ENCODE measurements at places on chromosomes 3 and 15.
A peak's percentile ranks its signal among the peaks of the same experiment; 100 is the strongest.

DNA sequence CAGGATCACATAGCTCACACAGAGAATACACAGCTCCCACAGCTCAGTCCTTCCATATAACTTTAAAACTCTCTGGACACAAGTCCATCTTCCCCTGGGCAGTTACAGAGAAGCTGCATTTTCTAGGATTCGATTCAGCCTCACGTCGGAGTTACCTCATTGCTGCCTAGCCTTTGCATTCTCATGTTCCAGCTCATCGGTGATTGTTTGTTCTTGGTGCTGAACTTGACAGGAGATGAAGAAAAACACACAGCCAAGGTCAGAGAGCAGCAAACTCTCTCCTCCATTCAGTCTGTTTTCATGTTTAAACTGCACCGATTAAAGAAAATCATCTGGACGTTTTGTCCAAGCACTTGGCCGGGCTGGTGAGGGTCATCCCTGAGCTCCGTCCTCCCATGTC lies 375.5 kb upstream of the CFAP20DC start:
- DNase-seq: peak; percentile 34

DNA sequence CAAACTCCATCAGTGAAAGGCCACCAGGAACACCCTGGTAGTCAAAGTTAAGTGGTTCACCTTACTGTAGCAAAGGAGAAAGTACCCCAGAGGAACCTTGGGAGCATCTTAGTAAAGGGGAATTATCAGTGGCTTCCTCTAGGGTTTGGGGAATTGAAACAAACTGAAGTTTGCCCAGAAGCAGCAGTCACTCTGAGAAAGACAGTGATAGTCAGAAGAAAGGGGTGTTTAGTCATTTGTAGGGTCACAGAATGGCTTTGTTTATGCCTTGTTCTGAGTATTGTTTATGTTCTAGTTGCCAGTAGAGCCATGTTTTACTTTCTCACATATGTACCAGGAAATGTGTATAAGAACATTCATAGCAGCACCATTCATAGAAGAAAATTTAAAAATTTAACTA lies 93.8 kb downstream of the FHIT start:
- no peak for DNase-seq

GRCh38 chr3:47685037-47685436 lies 96.7 kb downstream of the SMARCC1 start:
- DNase-seq: peak; percentile 12

DNA sequence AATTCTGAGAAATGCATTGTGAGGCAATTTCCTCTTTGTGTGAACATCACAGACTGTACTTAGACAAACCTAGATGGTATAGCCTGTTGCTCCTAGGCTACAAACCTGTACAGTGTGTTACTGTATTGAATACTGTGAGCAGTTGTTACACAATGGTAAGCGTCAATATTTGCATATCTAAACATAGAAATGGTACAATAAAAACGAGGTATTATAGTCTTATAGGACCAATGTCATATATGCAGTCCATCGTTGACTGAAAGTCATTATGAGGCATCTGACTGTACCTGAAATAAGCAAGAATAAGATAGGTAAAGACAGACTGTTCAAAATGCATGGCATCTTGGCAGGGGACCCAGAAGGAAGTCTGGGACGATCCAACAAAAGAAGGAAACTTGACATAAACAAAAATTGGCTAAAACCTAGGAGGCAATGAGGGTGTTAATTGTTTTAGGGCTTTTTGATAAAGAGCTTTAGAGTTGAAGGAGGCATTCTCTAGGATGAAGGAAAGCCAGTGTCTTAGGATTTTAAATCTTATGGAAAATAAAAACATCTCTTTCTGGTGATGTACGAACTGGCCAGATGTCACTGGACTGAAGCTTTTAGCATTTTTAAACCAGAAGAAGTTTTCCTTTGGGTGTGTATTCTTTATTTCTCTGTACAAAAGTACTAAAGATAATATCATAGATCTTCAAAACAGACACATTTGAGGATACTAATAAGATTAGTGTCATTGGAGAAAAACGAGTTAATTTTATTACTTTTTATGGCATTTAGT lies 9.2 kb upstream of the SPRED1 start:
- no peak for DNase-seq

GRCh38 chr3:73739791-73740453 lies 115.2 kb upstream of the PDZRN3 start:
- no peak for DNase-seq

DNA sequence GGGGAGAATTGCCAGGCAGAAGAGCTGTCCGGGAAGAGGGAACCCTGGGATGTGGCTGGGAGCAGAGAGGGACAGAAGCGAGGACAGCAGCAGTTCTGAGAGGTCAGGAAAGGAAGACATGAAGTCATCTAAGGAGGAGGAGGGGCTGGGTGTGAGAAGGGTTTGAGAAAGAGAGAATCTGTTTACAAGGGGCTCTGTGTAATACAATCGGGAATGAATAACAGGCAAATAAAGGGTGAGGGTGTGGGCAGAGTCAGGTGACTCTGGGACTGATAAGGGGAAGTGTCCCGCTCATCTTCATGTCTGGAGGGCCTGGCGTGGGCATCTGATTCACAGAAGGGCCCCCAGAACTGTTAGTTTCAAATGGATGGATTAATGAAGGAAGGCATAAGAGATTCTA lies 191.3 kb downstream of the XXYLT1 start:
- DNase-seq: no peak

DNA sequence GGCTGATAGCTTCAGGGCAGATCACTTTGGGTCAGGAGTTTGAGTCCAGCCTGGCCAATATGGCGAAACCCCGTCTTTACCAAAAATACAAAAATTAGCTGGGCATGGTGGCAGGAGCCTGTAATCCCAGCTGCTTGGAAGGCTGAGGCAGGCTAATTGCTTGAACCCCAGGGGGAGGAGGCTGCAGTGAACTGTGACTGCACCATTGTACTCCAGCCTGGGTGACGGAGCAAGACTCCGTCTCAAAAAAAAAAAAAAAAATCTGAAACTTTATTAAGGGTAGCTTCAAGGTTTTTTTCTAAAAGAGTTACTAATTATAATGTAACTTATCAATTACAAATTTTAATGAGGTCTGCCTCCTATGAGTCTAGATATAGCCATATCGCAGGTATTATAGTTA lies 5.1 kb downstream of the NECTIN3 start:
- DNase-seq: peak; percentile 52

DNA sequence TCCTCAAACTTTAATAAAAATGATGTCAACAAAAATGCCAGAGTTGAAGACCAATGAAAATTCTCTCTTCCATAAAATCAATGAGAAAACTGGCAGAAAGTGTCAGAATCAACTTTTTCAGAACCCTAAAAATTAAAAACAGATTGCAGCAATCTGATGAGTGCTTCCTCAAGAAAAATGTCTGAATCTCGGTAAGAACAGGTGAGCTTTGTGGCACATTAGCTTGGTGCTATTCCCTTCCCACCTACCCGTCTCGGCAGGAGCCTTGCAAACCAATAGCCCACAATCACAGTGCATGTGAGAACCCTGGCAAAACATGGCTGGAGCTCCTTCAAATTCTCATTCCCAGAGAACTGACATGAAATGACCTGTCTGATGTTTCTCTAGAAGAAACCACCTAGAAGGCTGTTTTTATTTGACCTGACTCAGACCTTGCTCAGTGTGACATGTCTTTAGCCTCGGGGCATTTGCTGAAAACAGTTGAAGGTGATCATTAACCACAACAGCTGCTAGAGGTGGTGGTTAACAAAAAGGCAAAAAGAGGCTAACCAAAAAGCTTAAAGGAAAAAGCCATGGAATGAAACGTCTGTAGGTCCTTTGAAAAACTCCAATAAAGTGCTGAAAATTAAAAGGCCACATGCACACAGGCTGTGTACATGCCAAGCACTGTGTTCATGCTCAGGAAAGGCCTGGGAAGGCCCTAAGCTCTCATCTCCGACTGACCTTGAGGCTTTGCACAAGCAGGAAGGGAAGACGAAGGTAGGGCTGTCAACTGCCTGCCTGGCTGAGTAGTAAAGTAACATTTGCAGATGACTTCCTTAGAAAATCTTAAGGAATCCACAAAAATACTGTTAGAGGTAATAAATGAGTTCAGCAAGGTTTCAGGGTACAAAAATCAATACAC lies 253.0 kb upstream of the NSMCE3 start:
- DNase-seq: peak; percentile 90

DNA sequence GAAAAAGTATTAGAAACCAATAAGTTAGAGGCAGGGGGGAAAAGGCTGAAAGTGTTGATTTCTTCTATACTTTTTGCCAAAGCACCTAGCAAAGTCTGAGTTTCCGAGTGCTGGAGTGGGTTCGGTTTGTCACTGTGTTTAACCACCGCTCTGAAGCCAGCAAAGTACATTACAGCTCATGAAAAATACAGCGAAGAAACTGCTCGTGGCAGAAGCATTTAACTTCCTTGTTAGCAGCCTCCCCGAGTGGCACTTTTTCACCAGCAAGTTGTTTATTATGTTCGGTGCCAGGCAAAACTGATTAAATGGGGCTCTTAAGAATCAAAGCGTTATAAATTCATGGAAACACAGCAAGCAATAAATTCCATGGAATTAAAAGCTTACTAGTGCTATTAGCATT lies 313.6 kb downstream of the FOXP1 start:
- DNase-seq: no peak

- peak; percentile 33 for DNase-seq
Measured at GRCh38 chr3:117628823-117629291, 919.3 kb downstream of the TUSC7 start.

- peak; percentile 85 for DNase-seq
Measured at GRCh38 chr15:85582131-85583079, 202.0 kb downstream of the AKAP13 start.

DNA sequence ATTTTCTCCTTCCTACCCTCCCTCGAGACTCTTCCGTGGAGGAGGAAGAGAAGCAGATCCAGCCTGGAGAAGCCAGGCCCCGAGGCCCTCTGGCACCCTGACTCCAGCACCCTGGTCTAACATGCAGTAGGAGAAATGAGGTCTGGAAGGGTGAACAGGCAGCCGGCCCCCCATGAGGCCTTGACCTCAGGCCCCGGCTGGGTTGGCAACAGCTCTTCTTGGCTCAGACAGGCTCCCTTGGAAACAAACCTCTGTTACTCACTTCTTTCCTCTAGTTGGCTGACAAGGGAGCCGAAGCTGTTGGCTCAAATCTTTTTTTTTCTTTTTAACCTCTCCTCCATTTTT lies 73.4 kb downstream of the CPN2 start:
- DNase-seq: no peak

GRCh38 chr3:170689893-170690660 lies 104.2 kb upstream of the SLC7A14 start:
- DNase-seq: peak; percentile 53

GRCh38 chr3:114333180-114333922 lies 39.5 kb downstream of the TIGIT start:
- no peak for DNase-seq

GRCh38 chr3:27571345-27571744 lies 87.2 kb upstream of the SLC4A7 start:
- no peak for DNase-seq

- DNase-seq: no peak
Measured at GRCh38 chr15:22919171-22919570, 61.0 kb downstream of the CYFIP1 start.

- DNase-seq: no peak
Measured at GRCh38 chr3:127041264-127041820, 58.4 kb downstream of the PLXNA1 start.

GRCh38 chr3:155805802-155806618 lies at the start of gene C3orf33:
TSS of gene C3orf33 (minus strand) at chr3:155806278. CDS start at chr3:155806252, 26 bp downstream.
- DNase-seq: peak; percentile 74

GRCh38 chr3:52795298-52795900 lies 803 bp downstream of the ITIH3 start:
- no peak for DNase-seq

DNA sequence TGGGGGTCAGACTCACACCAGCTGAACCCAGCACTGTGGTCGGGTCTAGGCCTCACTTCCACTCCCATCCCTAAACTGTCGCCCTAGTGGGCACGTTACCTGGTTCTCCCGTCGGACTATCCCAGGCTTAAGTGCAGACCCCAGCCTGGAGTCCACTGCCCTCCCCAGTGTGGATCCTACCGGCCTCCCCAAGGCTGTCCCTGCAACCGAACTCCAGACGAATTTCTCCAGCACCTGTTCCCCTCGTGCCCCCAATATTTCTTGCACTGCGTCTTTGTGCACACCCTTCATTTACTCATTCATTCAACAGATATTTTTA lies 26.5 kb downstream of the SLC41A3 start:
- DNase-seq: no peak

GRCh38 chr3:49844464-49845183 lies 11.7 kb downstream of the TRAIP start:
- DNase-seq: peak; percentile 13

GRCh38 chr3:38636464-38636863 lies 13.0 kb downstream of the SCN5A start:
- no peak for DNase-seq

- no peak for DNase-seq
Measured at GRCh38 chr3:45127130-45127822, 18.9 kb downstream of the CDCP1 start.

DNA sequence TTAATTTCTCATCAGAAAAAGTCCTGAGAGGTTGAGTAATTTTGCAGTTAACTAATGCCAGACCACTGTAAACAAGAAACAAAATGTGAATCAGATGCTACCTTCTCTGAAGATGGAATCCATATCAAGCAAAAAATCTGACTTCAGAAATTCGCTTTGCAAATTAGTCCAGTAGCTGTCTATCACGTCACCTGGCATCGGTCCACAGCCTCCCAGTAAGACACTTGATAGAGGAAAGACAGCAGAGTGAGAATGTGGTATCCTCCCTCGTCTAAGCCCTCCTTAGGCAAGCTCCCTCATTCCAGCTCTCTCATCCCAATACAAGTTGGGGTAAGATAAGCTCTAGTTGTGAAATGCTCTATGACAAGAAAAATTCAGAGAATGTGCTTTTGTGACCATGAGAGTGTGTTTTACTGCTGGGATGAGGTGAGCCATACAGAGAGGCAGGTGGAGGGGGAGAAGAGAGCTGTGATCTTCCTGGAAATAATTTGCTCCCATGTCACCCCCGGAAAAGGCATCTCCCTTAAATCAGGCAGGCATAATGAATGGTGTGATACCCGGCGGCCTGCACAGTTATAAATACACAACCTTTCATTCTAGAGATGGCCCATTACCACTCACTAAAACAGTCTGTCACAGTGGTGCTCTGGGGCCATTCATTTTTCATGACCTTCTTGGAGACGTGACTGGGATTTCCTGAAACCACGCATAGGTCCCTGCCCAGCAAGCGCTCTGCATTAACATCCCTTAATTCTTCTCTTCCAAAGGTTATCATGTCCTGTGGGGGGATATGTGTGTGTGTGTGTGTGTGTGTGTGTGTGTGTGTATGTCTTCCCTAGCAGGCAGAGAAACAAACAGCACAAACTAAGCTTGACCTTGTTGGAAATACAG lies 602.0 kb upstream of the KCNMB2 start:
- peak; percentile 86 for DNase-seq

DNA sequence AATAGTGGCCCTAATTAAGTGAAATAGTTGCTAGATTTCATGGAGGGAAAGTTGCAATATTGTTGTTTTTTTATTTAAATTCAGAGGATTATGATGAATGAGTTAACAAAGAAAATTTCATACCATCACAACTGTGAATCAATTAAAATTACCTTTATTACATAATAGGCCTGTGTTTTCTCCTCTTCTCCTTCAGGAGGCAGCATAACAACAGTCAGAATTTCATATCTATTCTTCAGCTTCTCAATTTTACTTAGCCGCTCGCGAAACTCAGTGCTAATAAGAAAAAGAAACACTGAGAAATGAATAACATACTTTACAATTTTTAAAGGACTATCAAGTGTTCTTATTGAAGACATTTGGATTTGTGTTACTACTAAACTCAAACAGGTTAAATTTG lies 29.4 kb downstream of the TTC14 start:
- no peak for DNase-seq

- peak; percentile 99 for DNase-seq
Measured at GRCh38 chr15:45630917-45631691, 3.7 kb upstream of the SQOR start.
